Muscle of arm (tissue), 14 donors: ENCODE measurements at places on chromosomes 2 and 18. TPM values are rescaled to one million over a fixed set of nuclear protein-coding genes. Genes with fewer than 3 reads are reported as not detected.
A peak's percentile ranks its signal among the peaks of the same experiment; 100 is the strongest.

The INHA gene
- polyA plus RNA-seq = 1.3 TPM

The C2orf72 gene
- polyA plus RNA-seq = 0.66 TPM

The AMMECR1L gene
- 17.2 TPM for polyA plus RNA-seq

The GNAL gene
- 1.8 TPM for polyA plus RNA-seq

The HRH4 gene
- not detected for polyA plus RNA-seq

The CCL20 gene
- polyA plus RNA-seq = 2.2 TPM

The CRYBA2 gene
- polyA plus RNA-seq = not detected

The IL37 gene
- not detected for polyA plus RNA-seq

DNA sequence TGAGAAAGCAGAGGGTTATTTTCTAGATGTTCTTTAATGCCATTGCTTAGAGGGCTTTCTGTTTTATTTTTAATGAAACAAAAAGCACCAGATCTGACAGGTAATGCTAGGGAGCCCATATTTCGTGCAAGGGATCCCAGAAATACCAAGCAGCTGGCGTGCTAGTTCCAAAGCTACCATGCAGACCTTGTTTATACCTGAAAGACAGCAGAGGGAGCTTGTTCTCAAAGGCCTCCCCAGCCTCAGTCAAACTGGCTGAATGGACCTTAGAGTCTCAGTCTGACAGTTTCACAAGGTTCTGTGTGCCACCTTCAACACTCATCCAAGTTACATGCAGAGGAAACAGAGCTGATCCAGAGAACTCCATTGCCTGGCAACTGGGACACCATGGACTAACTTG lies 48.6 kb downstream of the GALNT14 start:
- DNase-seq = no peak

DNA sequence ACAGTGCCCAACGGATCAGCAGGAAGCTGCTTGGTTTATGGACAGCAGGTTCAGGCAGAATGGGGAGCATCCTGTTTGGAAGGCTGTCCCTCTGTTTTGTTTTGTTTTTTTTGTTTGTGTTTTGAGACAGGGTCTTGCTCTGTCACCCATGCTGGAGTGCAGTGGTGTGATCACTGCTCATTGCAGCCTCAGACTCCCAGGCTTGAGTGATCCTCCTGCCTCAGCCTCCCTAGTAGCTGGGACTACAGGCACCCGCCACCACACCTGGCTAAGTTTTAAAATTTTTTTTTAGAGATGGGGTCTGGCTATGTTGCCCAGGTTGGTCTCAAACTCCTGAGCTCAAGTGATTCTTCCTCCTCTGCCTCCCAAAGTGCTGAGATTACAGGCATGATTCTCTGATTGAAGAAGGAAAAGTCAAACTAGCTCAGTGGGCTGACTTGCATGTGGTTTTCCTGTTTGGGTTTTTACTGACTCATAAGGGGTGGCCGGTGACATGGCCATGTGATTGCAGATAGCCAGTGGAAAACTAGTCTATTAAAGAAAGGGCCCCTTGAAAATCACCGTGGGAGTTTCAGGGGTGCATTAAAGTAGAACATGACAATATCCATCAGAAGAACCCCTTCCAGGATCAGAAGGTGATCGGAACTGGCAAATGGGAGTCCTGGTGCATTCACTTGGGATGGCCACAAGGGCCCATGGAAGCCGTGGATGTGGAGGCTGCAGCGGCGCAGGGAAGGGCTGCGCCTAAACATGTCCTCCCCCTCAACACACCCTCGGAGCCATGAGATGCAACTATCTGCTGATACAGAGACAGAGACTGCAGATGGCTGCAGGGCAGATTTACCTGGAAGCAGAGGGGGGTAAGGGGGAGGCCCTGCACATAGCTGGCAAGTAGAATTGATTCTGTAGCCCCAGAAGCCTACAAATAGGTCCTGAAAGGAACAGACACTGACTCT lies 26.5 kb downstream of the AQP12B start:
- no peak for DNase-seq

- no peak for DNase-seq
Measured at GRCh38 chr2:39275016-39275415, 31.2 kb upstream of the CDKL4 start.

- DNase-seq = no peak
Measured at GRCh38 chr2:233892793-233893192, 24.4 kb upstream of the TRPM8 start.

GRCh38 chr18:50182511-50182910 lies 12.4 kb downstream of the MYO5B start:
- DNase-seq = no peak

DNA sequence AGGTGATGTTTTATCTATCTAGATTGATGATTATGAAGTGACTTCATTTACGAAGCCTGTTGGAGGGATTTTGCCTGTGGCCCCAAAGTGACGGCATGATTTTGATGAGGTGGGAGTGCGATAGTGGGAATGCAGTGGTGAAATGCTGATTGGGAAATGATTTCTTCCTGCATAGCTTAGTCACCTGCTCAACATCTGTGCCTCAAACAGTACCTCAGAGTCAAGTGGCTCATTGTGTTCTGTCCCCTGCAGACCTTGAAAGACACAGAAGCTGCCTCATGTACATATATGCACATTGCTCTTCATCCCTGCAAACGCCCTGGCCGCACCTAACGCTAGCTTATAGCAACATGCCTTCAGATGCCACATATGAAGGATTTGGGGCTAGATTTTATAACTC lies 201.2 kb downstream of the TPGS2 start:
- no peak for DNase-seq

GRCh38 chr2:106563195-106563594 lies 76.0 kb downstream of the CD8B2 start:
- DNase-seq = no peak

DNA sequence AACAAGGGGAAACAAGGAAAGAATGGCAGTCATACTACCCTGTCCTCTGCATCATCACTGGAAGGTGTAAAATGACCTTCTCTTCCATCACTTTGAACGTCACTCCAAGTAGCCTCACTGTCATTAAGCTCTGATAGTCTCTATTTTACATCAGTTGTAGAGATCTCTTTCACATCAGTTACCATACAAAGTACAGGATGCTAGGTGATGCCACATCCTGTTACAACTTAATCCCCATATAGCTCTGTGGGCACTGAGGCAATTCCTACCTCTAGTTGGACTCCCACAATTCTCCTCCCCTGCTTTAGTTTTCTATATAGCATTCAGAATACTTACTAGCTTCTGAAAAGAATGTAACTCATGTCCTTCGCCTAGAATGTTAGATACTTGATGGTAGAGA lies 55.1 kb upstream of the TTC27 start:
- DNase-seq = no peak

DNA sequence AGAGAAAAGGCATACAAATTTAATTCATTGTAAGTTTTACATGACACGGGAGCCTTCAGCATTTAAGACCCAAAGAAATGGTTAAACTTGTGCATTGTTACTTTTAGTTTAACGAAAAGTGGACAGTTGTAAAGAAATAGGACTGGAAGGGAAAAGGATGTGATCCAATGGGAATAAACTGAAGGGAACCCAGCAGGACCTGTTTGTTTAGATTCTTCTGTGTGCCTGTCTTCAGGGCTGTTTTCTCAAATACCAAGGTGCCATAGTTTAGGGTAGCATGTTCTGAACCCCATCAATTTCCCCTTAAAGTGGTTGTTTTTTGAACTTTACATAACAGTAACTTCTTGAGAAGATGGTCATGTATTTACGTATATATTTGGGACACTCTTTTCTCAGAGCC lies 30.3 kb upstream of the CABLES1 start:
- no peak for DNase-seq

GRCh38 chr18:5543773-5544389 lies at the start of gene EPB41L3:
Gene EPB41L3 (minus strand): TSS chr18:5543997. CDS start chr18:5489183, 54,814 bp downstream.
- peak; percentile 59 for DNase-seq

DNA sequence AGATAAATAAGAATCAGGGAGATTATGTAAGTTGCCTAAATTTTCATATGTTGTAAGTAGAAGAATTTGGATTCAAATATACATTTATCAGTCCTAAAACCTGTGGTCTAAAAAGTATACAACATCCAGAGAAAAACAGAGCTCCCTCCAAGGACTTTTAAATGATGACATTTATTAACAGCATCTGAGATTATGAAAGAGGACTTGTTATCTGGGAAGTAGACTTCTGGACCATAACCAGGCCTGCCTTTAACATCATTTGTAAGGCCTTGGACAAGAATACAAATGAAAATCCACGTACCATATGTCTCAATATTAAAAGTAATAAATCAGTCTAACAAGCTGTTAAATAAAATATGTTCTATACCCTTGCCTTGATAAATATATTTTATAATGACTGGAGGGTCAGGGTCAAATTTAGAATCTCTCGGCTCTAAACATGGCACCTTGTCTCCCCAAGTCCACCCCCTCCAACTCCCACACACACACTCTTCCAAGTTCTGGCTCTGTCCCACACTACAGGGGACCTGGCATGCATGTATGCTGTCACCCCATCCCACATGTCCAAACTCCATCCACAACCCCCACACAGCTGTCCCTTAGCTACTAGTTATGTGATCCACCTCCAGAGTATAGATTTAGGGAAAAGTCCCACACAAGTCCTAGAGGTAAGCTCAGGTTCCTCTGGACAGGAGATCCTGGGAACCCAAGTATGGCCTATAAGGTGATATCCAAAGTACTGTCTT lies 382.6 kb downstream of the CDH2 start:
- no peak for DNase-seq

DNA sequence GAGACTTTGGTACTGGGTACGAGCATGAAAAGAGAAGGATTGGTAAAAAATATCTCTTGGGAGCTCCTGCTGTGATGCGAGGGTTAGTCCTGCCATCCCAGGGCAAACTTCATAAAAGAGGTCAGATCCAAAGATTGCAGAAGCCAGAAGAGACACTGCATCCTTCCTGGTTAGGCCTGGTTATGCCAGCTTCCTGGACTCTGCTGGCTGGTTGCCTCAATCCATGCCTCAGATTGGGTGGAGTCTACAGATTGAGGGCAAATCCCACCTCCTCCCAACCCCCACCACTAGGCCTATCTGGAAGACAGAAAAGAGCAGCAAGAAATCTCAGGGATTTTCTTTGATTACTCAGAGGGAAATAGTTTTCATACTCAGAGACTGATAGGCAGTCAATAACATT lies 5.3 kb upstream of the ACADL start:
- DNase-seq = no peak

GRCh38 chr18:12520442-12520992 lies 112.8 kb downstream of the PRELID3A start:
- no peak for DNase-seq

GRCh38 chr2:207768168-207768865 lies 1.4 kb downstream of the FZD5 start:
- DNase-seq = no peak

- DNase-seq = peak; percentile 44
Measured at GRCh38 chr2:42001711-42002201, 46.1 kb upstream of the PKDCC start.

DNA sequence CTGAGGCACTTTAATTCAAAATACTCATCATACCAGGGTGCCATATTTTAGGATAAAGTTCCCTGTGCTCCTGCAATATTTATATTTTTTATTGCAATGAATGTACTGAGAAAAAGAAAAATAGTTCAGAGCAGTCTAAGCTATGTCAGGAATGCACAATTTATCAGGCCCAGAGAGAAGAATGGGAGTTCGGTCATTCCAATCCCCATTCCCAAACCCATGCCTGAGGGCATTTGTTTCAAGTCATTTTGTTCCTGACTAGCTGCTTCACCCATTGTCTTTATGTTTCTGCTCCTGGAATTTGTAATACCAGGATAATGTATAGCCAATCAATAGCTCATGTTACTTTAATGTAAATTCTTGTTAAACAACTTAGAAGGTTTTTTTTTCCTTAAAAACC lies 24.4 kb upstream of the FTCDNL1 start:
- no peak for DNase-seq

DNA sequence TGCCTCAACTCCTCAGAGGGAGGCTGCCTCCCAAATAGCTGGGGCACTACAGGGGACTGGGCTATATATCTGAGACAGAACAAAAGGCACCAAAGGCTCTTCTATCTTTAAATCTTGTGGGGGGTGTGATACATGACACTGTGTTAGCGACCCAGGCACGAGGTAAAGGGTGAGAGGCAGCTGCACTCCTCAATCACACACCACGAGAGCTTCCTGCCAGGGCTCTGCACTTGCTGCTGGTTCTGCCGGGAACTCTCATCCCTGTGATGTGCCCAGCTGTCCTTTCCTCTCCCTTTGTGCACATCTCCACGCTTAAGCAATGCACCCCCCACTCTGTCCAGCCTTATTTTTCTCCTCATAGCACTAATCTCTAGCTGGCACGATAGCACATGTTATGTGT lies 32.4 kb downstream of the NPC1 start:
- no peak for DNase-seq

DNA sequence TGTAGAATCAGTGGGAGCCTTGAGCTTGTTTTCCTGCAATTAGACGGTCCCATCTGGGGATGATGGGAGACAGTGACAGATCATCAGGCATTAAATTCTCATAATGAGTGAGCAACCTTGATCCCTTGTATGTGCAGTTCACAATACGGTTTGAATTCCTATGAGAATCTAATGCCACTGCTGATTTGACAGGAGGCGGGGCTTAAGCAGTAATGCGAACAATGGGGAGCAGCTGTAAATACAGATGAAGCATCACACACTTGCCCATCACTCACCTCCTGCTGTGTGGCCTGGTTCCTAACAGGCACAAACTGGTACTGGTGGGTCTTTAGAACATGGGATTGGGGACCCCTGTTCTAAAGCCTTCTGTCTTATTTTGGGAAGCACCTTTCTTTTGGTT lies 17.9 kb upstream of the NYAP2 start:
- DNase-seq = no peak
